Activated naive CD8-positive, alpha-beta T cell treated with anti-CD3 and anti-CD28 coated beads for 36 hours (primary cell): ENCODE measurements at places on chromosomes 11 and 22.

DNA sequence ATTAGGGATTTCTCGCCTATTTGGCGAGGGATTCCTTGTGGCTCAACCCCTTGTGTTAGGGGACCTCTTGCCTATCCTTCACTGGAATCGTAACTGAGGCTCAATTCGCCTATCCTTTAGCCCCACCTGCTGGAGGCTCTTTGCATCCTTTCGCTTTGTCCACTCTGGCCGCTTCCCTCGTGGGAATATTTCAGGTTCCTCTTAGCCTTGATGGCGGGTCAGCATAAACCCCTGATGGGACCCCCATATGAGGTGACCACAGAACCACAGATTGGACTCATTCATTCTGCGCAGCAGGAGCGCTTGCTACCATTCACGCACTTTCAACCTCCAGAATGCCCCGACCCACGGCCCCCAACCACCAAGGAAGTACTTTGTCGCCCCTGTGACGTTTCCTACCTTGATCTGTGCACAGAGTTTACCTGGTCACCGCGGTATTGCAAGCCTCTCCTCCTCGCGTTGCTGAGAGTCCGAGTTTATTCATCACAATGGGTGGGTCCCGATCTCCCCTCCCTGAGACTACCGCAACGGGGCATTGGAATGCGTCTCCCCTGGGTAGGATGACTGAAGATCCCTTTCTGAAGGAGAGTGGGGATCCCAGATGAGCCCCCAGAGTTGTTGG is at the start of gene OR52N2:
OR52N2 (plus strand) TSS at position 425 of the 622 bp plus-strand sequence. CDS start 11,412 bp downstream, outside the sequence.
- no peaks in the 10 kb centered on the region for H3K36me3 ChIP-seq
- no peak within 1 kb of the TSS for H3K27ac ChIP-seq
- H3K27me3 ChIP-seq: peaks cover 27% of the 10 kb centered on the region

DNA sequence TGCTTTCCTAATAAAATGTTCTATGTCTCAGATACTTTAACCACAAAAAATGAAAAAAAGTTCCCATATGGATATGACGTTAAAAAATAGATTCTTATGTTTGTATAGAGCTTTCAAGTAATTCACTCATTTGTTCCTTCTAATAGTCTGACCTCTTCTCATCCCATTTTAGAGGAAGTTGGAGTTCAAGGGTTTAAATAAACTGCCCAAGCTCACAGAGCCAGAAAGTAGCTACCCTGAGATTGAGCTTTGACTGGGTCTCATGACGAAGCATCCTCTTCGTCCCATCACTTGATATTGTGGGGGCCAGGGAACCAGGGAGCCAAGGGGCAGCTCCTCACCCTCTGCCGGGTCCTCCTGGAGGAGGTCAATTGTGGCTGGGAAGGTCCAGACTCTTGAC is 116.3 kb downstream of the CCDC81 start:
- H3K36me3 ChIP-seq: no peaks in the 10 kb centered on the region
- H3K4me1 ChIP-seq: peaks cover 8% of the 10 kb centered on the region
- H3K27me3 ChIP-seq: peaks cover 2% of the 10 kb centered on the region
- no peak overlapping the region for H3K27ac ChIP-seq
- no peak for DNase-seq
- no peak overlapping the region for H3K4me3 ChIP-seq

- H3K27ac ChIP-seq: no peak overlapping the region
- no peaks in the 10 kb centered on the region for H3K36me3 ChIP-seq
- peaks cover 7% of the 10 kb centered on the region for H3K4me1 ChIP-seq
- H3K27me3 ChIP-seq: peaks cover 52% of the 10 kb centered on the region
These were observed 25.9 kb upstream of the ATXN10 start for GRCh38 chr22:45645526-45646414.

GRCh38 chr11:3357302-3357701 is 21.6 kb downstream of the ZNF195 start:
- no peak for DNase-seq
- H3K27ac ChIP-seq: no peak overlapping the region
- peaks cover 37% of the 10 kb centered on the region for H3K36me3 ChIP-seq
- no peaks in the 10 kb centered on the region for H3K27me3 ChIP-seq
- H3K4me3 ChIP-seq: no peak overlapping the region

- H3K27me3 ChIP-seq: peaks cover 12% of the 10 kb centered on the region
- H3K36me3 ChIP-seq: no peaks in the 10 kb centered on the region
- no peaks in the 10 kb centered on the region for H3K4me1 ChIP-seq
These were observed 140.8 kb downstream of the PKNOX2 start for GRCh38 chr11:125305345-125305744.

DNA sequence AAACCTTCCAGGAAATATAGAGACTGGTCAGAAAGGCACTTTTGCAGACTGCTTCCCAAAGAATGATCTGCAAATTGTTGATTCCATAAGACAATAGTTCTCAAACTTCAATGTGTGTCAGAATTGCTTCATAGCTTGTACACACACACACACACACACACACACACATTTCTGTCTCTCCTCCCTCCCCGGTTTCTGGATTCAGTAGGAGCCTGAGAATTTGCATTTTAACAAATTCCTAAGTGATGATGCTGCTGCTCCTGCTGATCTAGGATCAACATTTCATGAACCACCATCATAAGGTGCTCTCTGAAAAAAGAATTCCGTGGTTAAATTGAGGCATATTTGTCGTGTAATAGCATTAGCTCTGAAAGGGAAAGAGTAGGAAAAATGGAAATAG is 35.3 kb upstream of the FZD4 start:
- no peak for DNase-seq
- peaks cover 11% of the 10 kb centered on the region for H3K27me3 ChIP-seq
- H3K36me3 ChIP-seq: no peaks in the 10 kb centered on the region
- no peak overlapping the region for H3K27ac ChIP-seq
- no peaks in the 10 kb centered on the region for H3K4me1 ChIP-seq
- H3K4me3 ChIP-seq: no peak overlapping the region

GRCh38 chr11:66391322-66391721 is 19.8 kb upstream of the SLC29A2 start:
- peaks cover 12% of the 10 kb centered on the region for H3K27me3 ChIP-seq
- H3K4me1 ChIP-seq: peaks cover 3% of the 10 kb centered on the region
- DNase-seq: no peak
- H3K4me3 ChIP-seq: no peak overlapping the region
- no peak overlapping the region for H3K27ac ChIP-seq

DNA sequence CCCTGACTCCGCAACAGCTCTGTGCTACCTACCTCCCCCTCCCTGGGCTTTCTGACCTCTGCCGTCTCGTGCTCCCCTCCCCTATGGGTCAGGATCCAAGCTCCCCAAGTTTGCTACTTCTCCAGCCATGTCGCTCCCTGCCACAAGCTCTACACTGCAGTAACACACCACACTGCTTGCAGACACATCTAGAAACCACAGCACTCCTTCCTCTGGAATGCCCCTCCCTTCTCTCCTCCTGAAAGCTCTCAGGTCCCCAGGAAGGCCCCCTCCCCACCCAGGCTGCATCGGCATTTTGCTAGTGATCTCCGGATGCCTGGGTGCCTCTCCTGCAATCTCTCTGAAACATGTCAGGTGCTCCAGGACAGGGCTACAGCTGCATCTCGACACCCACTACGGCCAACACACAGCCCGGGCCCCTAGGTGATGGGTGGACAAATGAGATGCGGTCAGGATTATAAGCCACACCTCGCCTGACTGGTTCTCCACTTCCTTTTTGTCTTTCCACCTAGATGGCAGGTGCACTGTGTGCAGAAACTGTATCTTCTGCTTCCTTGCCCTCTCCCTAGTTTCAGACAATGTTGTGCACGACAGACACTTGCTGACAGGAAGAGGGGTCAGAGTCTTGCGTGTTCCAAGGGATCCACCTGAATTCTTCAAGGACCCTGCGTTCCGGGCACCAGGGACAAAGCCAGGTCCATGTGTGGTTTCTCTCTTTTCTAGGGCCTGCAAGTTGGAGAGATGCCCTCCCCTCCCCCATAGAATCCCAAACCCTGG is 22.9 kb downstream of the RPUSD4 start:
- peak overlapping the region; percentile 29 for H3K27ac ChIP-seq
- no peak for DNase-seq
- H3K4me3 ChIP-seq: no peak overlapping the region
- no peaks in the 10 kb centered on the region for H3K4me1 ChIP-seq
- H3K27me3 ChIP-seq: no peaks in the 10 kb centered on the region

- H3K4me3 ChIP-seq: no peak overlapping the region
- H3K27me3 ChIP-seq: peaks cover 4% of the 10 kb centered on the region
- H3K36me3 ChIP-seq: no peaks in the 10 kb centered on the region
- H3K4me1 ChIP-seq: no peaks in the 10 kb centered on the region
These were observed 6.9 kb upstream of the GAL start for GRCh38 chr11:68677432-68677831.

DNA sequence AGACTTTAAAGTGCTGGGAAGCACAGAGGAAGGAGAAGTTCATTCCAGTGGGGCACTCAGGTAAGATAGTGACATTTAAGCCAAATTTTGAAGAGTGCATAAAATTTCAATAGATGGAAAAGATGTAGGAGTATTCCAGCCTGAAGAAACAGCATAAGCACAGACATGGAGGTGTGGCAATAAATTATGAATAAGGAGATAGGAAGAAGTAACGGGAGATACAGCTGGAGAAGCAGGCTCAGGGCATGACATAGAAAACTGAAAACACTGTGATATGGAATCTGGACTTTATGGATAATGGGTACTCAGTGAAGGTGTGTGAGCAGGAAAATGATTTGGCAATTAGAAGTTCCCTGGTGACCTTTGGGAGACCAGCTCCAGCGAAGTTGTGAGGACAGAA is 33.3 kb downstream of the P4HA3 start:
- no peaks in the 10 kb centered on the region for H3K36me3 ChIP-seq
- H3K4me3 ChIP-seq: no peak overlapping the region
- H3K27ac ChIP-seq: no peak overlapping the region
- no peak for DNase-seq

DNA sequence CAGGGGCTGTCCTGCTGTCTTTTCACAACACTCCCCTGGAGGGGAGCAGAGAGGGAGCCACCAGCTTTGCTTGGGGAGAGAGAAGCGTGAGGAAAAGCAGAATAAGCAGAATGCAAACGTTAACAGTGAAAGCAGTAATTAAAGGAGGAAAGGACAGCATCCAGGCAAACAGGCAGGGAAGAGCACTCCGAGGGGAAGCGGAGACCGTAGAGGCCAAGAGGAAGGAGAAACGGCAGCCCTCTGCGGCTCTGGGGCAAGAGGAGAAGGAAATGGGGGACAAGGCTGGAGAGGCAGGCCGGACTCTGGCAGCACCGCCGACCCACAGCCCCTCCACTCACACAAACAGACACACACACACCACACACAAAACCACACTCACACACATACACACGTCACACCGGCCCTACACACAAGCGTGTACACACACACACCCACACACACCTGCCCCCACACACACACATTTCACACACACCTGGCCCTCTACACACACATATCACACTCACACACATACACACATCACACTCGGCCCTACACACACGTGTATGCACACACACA is 449.8 kb downstream of the SOX6 start:
- no peaks in the 10 kb centered on the region for H3K27me3 ChIP-seq
- H3K27ac ChIP-seq: no peak overlapping the region
- H3K4me3 ChIP-seq: no peak overlapping the region

DNA sequence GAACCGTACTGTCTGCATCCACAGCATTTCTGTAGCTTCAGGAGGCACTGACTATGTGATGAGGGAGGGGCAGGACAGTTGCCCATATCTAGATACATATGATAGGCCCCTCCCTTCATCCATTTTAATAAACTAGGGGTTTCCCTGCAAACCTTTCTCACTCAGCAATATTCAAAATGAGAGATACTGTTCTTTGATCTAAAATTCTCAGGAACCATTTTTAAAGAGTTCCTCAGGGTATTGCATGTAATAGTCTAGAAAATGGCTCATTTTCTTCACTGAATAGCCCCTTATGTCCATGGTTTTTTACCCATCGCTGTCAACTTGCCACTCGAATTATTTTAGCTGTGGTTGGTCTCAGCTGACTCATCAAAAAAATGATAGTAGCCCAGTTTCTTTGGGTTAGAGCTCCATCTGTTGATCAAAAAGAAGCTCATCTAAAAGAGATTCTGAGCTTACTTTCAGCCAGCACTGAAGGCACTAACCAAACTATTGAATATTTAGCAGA is 37.0 kb upstream of the DNAJB7 start:
- H3K27me3 ChIP-seq: no peaks in the 10 kb centered on the region
- DNase-seq: no peak
- peak overlapping the region; percentile 49 for H3K27ac ChIP-seq
- H3K36me3 ChIP-seq: peaks cover 5% of the 10 kb centered on the region
- H3K4me3 ChIP-seq: no peak overlapping the region
- peaks cover 9% of the 10 kb centered on the region for H3K4me1 ChIP-seq

GRCh38 chr11:116927163-116927974 is 89.9 kb upstream of the APOA1 start:
- peaks cover 73% of the 10 kb centered on the region for H3K4me1 ChIP-seq
- H3K27ac ChIP-seq: peak overlapping the region; percentile 62
- DNase-seq: peak; percentile 55
- peaks cover 18% of the 10 kb centered on the region for H3K36me3 ChIP-seq

DNA sequence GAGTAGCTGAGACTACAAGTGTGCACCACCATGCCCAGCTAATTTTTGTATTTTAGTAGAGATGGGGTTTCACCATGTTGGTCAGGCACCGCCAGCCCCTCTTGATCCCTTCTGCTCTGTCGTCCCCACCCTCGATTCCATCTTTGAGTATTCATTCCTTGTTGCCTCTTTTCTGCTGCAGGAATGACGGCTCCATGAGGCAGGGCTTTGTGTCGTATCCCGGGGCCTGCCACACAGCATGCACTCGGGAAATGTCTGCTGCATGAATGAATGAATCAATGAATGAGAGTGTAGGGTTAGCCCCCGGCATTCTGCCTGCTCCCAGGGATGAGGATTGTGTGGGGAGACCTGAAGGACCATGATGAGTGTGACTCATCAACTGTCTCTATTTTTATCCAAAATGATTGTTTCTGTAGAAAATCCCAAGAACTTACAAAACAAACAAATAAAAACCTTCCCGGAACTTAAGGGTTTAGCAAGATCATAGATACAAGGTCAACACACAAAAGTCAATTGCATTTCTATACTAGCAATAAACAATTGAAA is 54.6 kb upstream of the SLC22A12 start:
- no peaks in the 10 kb centered on the region for H3K36me3 ChIP-seq
- peaks cover 2% of the 10 kb centered on the region for H3K4me1 ChIP-seq
- no peak overlapping the region for H3K27ac ChIP-seq
- H3K4me3 ChIP-seq: no peak overlapping the region
- no peak for DNase-seq
- peaks cover 23% of the 10 kb centered on the region for H3K27me3 ChIP-seq

GRCh38 chr11:34773211-34773610 is 143.0 kb downstream of the APIP start:
- peaks cover 45% of the 10 kb centered on the region for H3K27me3 ChIP-seq
- H3K36me3 ChIP-seq: no peaks in the 10 kb centered on the region
- DNase-seq: no peak
- H3K4me1 ChIP-seq: peaks cover 2% of the 10 kb centered on the region
- no peak overlapping the region for H3K27ac ChIP-seq

GRCh38 chr11:65452806-65453490 is 30.4 kb downstream of the NEAT1 start:
- no peak overlapping the region for H3K27ac ChIP-seq
- H3K4me1 ChIP-seq: peaks cover 13% of the 10 kb centered on the region
- no peaks in the 10 kb centered on the region for H3K36me3 ChIP-seq

GRCh38 chr11:2574043-2574552 is 125.7 kb downstream of the KCNQ1OT1 start:
- no peak overlapping the region for H3K4me3 ChIP-seq
- no peaks in the 10 kb centered on the region for H3K4me1 ChIP-seq
- H3K27me3 ChIP-seq: no peaks in the 10 kb centered on the region
- DNase-seq: no peak
